Activated T-helper 17 cell treated with anti-CD3 and anti-CD28 coated beads, Interleukin-2, amount 50 U/mL, for 72 hours (primary cell): ENCODE measurements at places on chromosomes 6 and 20. TPM values are rescaled to one million over a fixed set of nuclear protein-coding genes. Genes with fewer than 3 reads are reported as not detected.
A peak's percentile ranks its signal among the peaks of the same experiment; 100 is the strongest.

C6orf58 gene
- not detected for total RNA-seq

PMEPA1 gene
- 1.6 TPM for total RNA-seq

KHDC1L gene
- total RNA-seq, result not detected

LAMA5 gene
- total RNA-seq, result 0.39 TPM

BCLAF1 gene
- total RNA-seq, result 191 TPM

ERVFRD-1 gene
- total RNA-seq, result 0.11 TPM

DNA sequence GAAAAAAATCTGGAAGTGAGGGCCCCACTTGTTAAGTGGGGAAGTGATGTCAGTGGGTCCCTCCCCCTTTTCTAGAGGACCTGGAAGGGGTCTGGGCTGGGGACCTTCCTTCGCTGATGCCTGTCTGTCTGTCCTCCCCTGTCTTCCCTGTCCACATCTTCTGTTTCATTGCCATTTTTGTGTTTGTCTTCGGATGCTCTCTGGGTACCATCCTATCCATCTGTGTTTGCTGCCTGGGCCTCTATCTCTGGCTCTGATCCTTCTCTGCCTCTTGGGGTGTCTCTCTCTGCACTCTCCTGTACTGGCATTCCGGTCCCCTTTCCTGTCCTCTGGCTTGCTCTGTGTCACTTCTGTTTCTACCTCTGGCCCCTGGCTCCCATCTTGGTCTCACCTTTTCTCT, 2.3 kb downstream of the TMEM151B start:
- ATAC-seq, result no peak

GRCh38 chr6:92541448-92542060, 877.8 kb downstream of the EPHA7 start:
- no peak for ATAC-seq

DNA sequence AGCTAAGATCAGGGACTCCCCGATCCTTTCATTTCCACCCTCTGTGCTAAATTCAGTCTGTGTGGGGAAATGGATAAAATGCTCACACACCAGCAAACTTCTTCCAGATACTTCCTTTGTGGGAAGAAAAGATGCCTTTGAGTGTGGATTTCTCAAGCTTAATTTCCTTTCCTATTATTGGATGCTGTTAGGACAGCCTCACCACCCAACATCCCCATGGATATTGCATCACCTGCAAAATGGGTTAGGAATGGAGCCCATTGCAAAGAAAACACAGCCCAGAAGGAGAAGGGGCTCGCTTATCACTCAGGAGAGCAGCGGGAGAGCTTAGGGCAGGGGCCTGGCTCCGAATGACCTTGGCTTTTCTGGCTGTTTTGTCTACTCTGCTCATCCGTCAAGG, 272.2 kb downstream of the CDC5L start:
- no peak for ATAC-seq

- peak; percentile 65 for ATAC-seq
Measured at GRCh38 chr20:57392512-57393271, 1.5 kb downstream of the RBM38 start.

GRCh38 chr6:94623586-94623985, 953.7 kb upstream of the MANEA start:
- ATAC-seq, result no peak

DNA sequence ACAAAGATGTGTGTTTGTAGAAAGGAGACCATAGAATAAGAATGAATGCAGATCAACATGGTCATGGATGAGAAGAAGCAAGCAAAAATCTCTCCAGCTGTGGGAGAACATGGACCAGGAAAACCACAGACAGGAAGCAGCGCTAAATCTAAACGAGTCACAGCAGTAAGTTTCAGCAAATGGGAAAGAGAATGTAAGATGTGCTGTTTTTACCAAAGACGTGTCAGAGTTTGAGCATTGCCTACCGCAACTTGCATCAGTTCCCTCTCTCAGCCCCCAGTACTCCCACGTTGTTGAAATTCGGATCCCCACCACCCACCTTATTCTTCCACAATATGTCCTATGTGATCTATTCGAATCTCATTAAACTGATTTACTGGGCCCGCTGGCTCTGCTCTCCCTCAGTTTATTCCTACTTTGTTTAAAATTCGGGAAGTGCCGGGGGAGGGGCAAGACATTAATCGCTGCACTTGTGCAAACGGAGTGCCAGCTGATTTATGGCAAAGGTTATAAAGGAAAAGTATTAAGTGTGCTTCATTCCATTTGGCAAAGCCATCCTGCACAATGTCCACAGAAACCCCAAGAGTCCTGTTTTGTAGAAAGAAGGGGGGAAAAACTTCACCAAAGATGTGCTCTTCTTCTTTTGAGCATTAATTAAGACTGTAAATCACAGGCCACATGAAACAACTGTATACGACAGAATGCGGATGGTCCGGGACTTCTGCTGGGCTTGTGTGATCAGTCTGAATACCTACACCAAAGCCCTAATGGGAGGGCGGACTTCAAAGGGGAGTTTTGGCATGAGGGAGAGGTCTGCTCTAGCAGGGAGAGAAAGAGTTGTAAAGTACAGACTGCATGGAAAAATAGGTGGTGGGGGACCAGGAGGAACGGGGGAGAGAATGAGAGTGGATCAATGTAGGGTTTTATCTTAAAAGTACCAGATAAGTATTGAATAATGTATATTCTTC, 59.1 kb upstream of the PRDM1 start:
- ATAC-seq, result no peak

DNA sequence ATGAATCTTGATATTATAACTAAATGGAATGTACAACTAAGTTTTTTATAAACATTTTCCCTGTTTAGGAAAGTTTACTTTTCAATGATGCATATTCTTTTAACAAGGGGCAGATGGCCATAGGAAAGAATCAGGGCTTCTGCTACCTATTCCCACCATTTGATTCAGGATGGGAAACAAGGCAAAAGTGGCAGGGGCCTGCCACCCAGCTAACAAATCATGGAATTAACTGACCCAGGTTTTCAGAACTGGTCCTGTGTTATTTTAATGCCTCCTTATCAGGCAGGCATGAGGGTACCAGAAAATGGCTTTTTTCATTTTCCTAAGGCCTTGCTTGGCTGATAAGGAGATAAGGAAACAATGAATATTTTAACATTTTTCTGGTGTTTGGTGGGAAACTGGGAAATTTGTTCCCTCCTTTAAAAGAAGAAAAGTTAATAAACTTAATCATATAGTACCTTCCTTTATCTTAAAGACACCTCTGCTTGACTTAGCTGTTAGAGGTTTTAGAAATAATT, 6.7 kb downstream of the POU3F2 start:
- no peak for ATAC-seq

DNA sequence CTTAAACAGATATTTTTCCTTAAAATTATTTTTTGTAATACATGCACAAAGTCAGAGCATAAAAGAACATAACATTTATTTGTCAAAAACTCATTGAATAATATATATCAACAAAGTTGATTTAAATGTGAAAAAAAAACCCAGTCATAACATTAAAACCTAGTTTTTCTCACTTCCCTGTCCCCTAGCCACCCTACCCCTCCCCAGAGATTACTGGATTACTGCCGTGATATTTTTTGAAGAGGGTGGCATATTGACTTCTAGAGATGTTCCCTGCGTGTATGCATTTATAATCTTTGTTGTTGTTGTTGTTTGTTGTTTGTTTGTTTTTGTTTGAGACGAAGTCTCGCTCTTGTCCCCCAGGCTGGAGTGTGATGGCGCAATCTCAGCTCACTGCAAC, 52.4 kb upstream of the ARMC2 start:
- no peak for ATAC-seq

GRCh38 chr6:14711704-14712379, 534.0 kb upstream of the JARID2 start:
- peak; percentile 13 for ATAC-seq

- no peak for ATAC-seq
Measured at GRCh38 chr20:62791301-62792181, 4.7 kb upstream of the MRGBP start.

GRCh38 chr6:57074383-57074782, 15.6 kb upstream of the ZNF451 start:
- ATAC-seq, result no peak

GRCh38 chr6:128918886-128919285, 35.9 kb downstream of the LAMA2 start:
- no peak for ATAC-seq

GRCh38 chr6:78526432-78526831, 340.9 kb upstream of the IRAK1BP1 start:
- no peak for ATAC-seq

GRCh38 chr6:97440590-97441176, 157.7 kb upstream of the MMS22L start:
- no peak for ATAC-seq

DNA sequence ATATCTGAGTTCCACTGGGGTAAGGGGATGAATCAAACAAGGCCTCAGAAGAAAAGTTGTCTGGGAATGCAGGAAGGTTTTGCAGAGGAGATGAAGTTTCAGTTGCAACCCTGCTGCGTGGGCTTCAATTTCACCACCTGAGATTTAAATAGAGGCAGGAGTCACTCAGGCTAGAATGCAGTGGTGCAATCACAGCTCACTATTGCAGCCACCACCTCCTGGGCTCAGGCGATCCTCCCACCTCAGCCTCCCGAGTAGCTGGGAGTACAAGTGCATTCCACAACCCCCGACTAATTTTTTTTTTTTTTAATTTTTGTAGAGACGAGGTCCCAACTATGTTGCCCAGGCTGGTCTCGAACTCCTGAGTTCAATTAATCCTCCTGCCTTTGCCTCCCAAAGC, 1.5 kb upstream of the ZNF165 start:
- ATAC-seq, result no peak

DNA sequence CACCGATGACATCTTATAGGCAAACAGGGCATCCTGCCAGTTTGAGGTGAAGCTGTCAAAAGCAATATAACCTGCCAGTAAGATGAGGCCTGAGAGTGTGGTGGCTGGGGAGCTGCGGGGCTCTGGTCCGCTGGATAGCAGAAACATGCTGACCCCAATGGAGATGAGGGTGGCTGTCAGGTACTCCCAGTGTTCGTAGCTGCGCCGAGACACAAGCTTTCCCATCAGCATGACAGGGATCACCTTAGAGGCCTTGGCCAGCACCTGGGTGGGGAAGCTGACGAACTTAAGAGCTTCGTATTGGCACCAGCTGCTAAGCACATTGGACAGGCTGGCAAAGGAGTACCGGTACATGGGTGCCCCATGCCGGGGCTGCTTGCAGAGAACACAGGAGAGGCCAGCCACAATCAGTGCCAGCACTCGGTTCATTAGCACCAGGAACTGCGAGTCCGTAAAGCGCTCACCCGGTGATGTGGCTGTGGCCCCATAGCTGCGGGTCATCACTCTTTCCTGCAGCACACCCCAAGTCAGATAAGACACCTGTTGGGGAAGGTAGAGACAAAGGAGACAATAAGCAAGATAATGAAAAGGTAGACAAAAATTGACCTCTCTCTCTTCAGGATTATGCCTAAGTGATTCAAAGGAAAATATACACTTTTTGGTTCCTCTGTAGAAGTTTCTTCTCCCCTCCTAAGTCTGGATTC, 2.1 kb downstream of the SLC35B2 start:
- ATAC-seq, result no peak

DNA sequence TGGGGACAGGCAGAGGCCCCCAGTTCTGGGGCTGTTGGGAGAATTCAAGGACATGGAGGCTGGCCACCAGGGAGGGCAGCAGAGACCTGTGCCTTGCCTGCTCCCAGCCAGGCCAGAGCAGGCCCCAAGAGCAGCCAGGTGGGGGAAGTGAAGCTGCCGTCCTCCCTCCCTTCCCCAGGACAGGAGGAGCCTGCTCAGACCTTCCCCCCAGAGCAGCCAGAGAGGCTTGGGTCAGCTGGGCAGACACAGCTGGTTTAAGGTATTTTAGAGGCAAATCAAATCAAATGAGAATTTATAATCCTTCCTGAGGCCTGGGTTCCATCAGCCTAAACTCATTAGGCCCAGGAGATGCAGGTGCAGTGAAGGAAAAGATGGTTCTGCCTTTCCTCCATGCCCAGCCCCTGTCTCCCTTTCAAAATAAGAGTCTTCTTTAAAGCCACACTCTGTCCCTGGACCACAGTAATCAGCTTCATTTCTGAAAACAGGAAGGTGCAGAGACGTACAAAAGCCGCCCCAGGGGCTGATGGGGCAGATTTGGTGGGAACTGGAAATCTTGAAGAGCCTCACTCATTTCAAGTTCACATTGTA, 21.7 kb downstream of the BMP7 start:
- ATAC-seq, result no peak

DNA sequence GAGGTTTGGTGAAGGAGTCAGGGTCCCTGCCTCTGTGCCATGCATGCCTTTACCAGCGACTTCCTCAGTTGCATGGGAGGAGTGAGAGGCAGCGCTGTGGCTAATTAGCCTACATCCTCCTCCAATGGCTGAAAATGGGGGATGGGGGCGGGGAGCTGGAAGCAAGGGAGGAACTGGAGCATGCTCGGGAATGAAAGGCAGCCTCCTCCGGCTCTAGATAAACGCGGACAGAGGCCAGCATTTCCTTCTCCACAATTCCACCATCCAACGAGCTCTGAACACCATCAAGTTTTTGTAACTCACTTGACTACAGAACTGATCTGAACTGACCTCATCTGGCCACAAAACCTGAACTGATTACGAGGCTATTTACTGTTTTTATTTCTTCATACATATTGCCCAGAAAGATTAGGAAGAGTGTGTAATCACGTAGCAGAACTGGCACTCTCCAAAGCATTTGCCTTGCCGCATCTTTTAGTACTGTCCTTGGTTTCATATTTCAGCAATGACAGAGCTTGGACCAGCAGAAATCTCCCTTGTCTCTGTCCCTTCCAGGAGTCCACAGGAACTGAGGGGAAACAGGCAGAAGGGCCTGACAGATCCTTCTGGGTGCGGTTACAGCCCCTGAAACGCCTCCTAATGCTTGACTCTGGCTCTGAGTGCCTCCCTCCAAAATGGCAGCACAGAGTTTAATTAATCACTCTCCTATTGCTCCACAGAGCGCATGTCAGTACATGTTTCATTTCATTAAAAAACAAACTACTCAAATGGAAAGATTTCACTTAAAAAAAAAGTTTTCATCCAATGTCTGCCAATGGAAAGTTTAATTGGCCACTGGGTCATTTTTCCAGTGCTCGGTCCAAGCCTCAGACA, 58.2 kb upstream of the TRAF3IP2 start:
- no peak for ATAC-seq

GRCh38 chr20:61730631-61731362, 334.9 kb downstream of the TAF4 start:
- no peak for ATAC-seq

DNA sequence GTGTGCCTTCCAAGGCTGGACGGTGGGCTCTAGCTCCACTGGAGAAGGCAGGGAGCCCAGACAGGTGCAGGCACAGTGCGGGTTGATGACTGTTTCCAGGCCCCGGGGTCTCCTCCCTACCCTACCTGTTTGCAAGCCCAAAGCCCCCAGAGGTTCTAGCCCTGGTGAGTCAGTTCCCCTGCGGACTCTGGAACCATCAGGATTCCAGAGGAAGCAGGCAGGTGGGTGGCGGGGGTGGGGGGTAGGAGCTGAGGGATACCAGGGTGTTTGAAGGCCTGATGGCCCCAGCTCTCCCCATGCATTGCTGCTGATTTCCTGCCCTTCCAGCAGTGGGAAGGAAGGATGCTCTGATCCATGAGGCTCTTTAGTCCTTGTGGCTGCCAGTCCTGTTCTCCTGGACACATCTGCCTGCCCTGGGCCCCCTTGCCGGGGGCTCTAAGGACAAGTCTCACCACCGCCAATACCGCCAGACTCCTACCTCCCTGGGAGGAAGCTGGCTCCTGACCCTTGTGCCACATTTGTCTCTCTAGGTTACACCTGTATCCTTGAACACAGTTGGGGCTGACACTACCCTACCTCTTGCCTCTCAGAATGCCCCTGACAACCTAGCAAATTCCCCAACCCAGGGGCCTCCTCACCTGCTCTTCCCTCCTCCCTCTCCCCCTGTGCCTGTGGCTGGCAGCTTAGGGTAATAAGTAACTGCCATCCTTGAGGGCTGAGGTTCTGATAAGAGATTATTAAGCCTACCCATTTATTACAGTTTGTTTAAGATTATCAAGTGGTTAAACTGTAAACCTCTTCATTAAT, 21.7 kb downstream of the KCNK5 start:
- no peak for ATAC-seq

- no peak for ATAC-seq
Measured at GRCh38 chr20:3804254-3804751, 8.2 kb downstream of the CDC25B start.
